ENCODE measurements at places on chromosomes 4 and X. TPM values are rescaled to one million over a fixed set of nuclear protein-coding genes. Genes with fewer than 3 reads are reported as not detected.

GSX2 gene
- total RNA-seq, result not detected

DNA sequence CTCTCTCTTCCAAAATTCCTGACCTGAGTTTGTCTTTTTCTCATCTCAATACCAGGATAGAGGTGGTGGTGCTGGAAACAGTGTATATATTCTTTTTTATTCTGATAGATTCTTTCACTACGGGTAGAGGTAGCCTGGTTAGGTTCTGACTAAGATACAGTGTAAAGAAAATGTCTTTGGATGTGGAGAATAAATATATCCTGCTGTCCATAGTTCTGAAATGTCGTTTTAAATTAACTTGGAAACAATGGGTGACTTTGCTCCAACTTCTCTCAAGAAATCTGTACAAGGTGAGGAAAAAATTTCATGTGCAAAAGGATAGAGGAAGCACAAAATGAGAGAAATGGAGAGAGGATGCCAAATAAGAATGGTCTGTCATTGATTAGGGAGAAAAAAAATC is 546.1 kb downstream of the GBA3 start:
- H3K36me3 ChIP-seq, result no peaks in the 10 kb centered on the region
- no peaks in the 10 kb centered on the region for H3K4me1 ChIP-seq
- no peak overlapping the region for H3K4me3 ChIP-seq
- H3K27me3 ChIP-seq, result no peaks in the 10 kb centered on the region

CHIC2 gene
- total RNA-seq, result 16.8 TPM

DNA sequence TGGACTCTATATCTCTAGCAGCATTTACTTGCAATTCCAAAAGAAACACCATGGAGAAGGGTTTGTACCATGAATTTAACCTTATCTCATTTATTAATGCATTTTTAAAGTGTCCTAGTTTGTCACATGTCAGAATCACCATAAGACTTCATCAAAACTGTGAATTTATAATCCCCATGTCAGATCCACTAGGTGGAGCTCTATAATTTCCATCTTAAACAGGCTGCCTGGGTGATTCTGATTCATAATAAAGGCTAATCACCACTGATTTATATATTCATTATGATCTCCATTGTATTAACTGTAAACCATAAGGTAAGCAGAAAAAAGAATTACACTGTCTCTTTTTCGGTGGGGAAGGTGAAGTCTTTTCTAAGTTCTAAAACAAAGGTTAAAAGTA is 4.0 kb downstream of the TCEAL2 start:
- H3K36me3 ChIP-seq, result no peaks in the 10 kb centered on the region
- H3K27me3 ChIP-seq, result peaks cover 33% of the 10 kb centered on the region
- H3K27ac ChIP-seq, result no peak overlapping the region
- H3K4me3 ChIP-seq, result no peak overlapping the region

DNA sequence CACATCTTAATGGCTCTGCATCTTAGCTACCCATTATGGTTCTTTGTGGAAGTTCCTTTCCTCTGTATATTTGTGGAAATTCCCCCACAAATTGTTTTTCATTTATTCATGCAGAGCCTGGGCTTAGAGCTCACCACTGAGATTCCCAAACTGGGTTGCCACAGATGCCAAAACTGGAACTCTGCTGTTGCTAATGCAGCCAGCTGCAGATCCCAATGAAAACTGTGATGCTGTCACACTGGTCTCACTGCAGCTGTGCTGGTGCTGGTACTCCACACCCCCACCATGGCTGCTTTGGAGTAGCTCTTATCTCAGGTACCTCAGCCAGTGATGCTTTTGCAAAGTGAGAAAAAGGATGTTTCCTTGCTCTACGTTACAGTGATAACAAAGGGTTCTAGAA is 87.7 kb downstream of the DCK start:
- no peaks in the 10 kb centered on the region for H3K4me1 ChIP-seq
- no peak overlapping the region for H3K27ac ChIP-seq
- H3K27me3 ChIP-seq, result no peaks in the 10 kb centered on the region
- H3K4me3 ChIP-seq, result no peak overlapping the region

DNA sequence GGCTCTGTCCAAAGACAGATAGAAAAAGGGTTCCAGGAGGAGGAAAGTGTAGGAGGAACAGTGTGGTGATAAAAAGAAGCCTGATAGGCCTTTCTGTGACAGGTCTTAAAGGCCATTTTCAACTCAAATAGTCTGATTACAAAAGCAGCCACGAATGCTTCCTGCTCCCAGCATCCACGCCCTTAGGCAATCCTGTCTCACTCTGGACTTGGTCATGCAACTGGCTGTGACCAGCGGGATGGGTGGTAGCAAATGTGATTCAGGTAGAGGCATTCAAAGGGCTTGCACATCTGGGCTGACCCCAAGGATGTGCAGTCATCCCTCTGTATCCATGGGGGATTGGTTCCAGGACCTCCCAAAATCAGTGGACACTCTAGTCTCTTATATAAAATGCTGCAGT is 14.4 kb upstream of the SEPSECS start:
- H3K27me3 ChIP-seq, result no peaks in the 10 kb centered on the region
- H3K4me1 ChIP-seq, result peaks cover 16% of the 10 kb centered on the region
- peaks cover 11% of the 10 kb centered on the region for H3K36me3 ChIP-seq

DNA sequence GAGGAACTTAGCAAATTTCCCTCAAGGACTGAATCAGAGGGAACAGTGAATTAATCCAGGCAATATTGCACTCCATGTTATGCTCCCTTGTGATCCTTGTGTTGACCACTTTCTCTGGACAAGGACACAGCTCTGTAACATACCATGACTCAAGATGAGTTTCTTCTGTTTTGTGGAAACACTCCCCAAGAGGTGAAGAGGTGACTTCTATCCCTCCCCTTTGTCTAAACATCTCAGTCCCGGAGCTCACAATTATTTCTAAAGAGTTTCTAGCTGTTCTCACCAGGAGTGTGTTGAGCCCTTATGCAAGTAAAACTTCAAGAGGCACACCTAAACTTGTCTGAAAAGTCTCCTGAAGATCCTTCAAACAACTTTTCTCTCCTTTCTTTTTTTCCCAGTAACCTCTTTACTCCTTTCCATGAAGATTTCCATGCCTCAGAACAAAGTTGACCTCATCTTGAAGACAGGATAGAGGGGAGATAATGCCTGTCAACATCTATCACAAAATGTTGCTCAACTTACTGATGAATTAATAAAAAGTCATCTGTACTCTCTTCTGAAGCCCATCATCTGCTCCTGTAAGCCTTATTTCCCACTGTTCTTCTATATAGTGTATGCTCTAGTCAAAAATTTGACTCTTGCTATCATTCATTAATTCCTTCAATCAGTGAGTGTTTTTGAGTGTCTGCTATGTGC is 429.1 kb downstream of the SPRY1 start:
- peaks cover 5% of the 10 kb centered on the region for H3K27me3 ChIP-seq
- H3K36me3 ChIP-seq, result no peaks in the 10 kb centered on the region
- DNase-seq, result no peak
- no peak overlapping the region for H3K27ac ChIP-seq
- no peaks in the 10 kb centered on the region for H3K4me1 ChIP-seq

GRCh38 chrX:7570432-7571029 is 272.4 kb upstream of the VCX start:
- H3K36me3 ChIP-seq, result no peaks in the 10 kb centered on the region
- H3K4me3 ChIP-seq, result no peak overlapping the region
- no peak overlapping the region for H3K27ac ChIP-seq

- no peak overlapping the region for H3K4me3 ChIP-seq
- no peaks in the 10 kb centered on the region for H3K27me3 ChIP-seq
- H3K27ac ChIP-seq, result no peak overlapping the region
Observed at GRCh38 chrX:148904421-148905111, 404.1 kb downstream of the AFF2 start.

DNA sequence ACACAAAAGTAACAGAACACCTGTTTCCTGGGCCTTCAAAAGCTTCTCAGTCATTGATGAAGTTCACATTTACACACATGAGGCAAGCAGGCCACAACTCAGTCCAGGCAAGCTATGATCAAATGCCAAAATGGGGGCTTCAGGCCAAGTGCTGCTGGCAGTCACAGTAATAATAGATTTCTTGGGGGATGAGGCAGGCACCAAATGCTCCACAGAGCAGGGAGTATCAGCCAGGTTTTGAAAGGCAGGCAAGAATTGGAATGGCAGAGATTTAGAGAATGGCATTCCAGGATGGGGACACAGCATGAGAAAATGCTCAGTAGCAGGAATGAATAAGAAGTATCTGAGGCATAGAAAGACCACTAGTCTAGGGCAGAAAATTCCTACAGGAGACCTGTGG is 52.8 kb downstream of the GRIA3 start:
- no peaks in the 10 kb centered on the region for H3K27me3 ChIP-seq

DNA sequence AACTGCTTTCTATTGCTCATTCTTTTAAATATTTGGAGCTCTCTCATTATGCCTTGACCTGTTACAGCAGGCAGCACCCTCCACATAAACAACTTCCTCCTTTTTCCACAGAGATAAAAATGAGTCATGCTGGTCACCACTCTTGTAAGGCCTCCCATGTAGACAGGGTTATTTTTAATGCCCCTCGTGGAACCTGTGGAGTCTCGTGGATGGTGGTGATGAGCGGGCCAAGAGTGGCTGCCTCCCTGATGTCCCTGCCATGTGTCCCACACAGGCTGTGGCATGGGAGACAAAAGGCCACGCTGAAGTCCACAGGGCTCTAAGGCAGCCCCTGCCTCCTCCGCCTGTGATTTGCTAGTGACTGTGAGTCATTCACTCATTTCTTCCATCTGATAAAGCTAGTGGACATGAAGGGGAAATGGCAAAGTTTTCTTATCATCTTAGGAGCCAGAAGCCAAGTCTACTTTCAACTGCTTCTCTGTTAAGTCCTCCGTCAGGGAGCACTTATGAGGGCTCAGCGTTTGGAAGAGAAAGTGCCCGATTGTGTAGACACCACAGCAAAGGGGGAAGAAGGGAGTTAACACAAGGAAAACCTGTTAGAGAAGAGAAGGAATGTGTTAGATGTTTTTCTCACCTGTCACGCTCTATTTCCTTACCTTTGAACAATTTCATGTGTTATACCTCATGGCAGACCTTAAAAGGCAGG is 121.6 kb upstream of the FAT1 start:
- H3K36me3 ChIP-seq, result no peaks in the 10 kb centered on the region
- DNase-seq, result no peak
- H3K4me3 ChIP-seq, result no peak overlapping the region
- no peaks in the 10 kb centered on the region for H3K4me1 ChIP-seq

GRCh38 chr4:99033956-99034355 is 38.4 kb downstream of the METAP1 start:
- no peaks in the 10 kb centered on the region for H3K27me3 ChIP-seq
- H3K4me1 ChIP-seq, result peaks cover 20% of the 10 kb centered on the region
- DNase-seq, result no peak
- H3K27ac ChIP-seq, result no peak overlapping the region

DNA sequence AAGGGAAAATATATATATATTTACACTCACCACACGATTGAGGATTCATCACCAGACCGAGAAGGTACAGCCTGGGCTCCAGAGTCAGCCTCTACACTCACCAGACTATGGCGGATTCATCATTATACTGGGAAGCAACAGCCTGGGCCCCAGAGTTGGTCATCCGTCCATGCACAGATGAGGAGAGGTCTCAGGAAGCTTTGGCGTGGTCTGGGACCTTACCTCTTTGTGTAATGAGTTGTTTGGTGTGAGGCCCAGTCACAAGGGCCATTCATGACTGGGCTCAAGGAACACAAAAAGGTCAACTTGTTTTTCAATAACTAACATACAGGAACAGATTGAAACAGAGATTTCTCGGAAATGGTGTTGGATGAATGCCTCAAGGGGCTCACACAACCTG is 926.1 kb downstream of the FAM133A start:
- no peak overlapping the region for H3K4me3 ChIP-seq
- no peaks in the 10 kb centered on the region for H3K27me3 ChIP-seq
- no peaks in the 10 kb centered on the region for H3K4me1 ChIP-seq

- H3K4me1 ChIP-seq, result peaks cover 67% of the 10 kb centered on the region
- peaks cover 31% of the 10 kb centered on the region for H3K36me3 ChIP-seq
- DNase-seq, result no peak
- H3K4me3 ChIP-seq, result peak overlapping the region; percentile 50
- no peaks in the 10 kb centered on the region for H3K27me3 ChIP-seq
Observed at GRCh38 chrX:19772096-19772821, 115.1 kb downstream of the SH3KBP1 start.

GRCh38 chr4:127347936-127348335 is 284.8 kb upstream of the INTU start:
- no peak overlapping the region for H3K4me3 ChIP-seq
- no peaks in the 10 kb centered on the region for H3K36me3 ChIP-seq
- no peaks in the 10 kb centered on the region for H3K4me1 ChIP-seq
- H3K27me3 ChIP-seq, result no peaks in the 10 kb centered on the region

DNA sequence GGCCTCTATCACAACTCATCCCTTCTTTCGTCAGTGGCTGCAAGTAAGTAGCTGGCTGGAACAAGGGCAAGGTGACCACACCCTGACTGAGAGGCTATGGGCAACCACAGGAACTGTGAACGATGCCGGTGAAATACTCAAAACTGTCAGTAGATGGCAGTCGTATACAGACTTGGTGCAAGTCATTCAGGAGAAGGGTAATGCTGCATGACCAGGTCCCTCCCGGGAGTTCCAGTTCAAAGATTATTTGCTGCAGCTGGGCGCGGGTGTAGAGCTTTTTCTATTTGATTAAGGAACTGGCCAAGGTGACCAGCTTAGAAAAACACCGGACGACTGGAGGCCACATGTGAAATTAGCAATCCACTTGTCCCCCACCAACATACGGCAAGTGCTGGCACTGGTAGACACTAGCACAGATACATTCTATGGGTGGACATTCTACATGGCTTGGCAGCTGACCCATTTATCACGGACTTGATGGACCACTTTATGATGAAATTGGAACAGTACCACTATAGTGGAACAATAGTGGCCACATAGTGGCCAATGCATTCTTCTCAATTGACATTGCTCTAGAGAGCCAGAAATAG is 726.6 kb downstream of the TRAM1L1 start:
- H3K4me1 ChIP-seq, result no peaks in the 10 kb centered on the region
- no peak overlapping the region for H3K4me3 ChIP-seq
- peak; percentile 48 for DNase-seq
- H3K27ac ChIP-seq, result no peak overlapping the region
- no peaks in the 10 kb centered on the region for H3K36me3 ChIP-seq

GRCh38 chr4:84498203-84498934 is 723 bp downstream of the NKX6-1 start:
- H3K27ac ChIP-seq, result no peak overlapping the region
- DNase-seq, result peak; percentile 36
- peaks cover 18% of the 10 kb centered on the region for H3K4me1 ChIP-seq
- H3K4me3 ChIP-seq, result peak overlapping the region; percentile 64
- H3K27me3 ChIP-seq, result peaks cover 86% of the 10 kb centered on the region
- peaks cover 14% of the 10 kb centered on the region for H3K36me3 ChIP-seq

SGCB gene
- 8.8 TPM for total RNA-seq

- peaks cover 2% of the 10 kb centered on the region for H3K4me1 ChIP-seq
- no peak for DNase-seq
- peaks cover 1% of the 10 kb centered on the region for H3K36me3 ChIP-seq
- no peak overlapping the region for H3K27ac ChIP-seq
- peaks cover 6% of the 10 kb centered on the region for H3K27me3 ChIP-seq
Observed at GRCh38 chrX:21661316-21661715, 3.2 kb upstream of the KLHL34 start.

MID1 gene
- total RNA-seq, result 1.1 TPM

GRCh38 chrX:78687586-78687985 is 28.5 kb upstream of the RTL3 start:
- no peaks in the 10 kb centered on the region for H3K4me1 ChIP-seq
- H3K36me3 ChIP-seq, result no peaks in the 10 kb centered on the region
- H3K27ac ChIP-seq, result no peak overlapping the region
- no peak overlapping the region for H3K4me3 ChIP-seq

CLGN gene
- total RNA-seq, result 0.31 TPM
